ENCODE measurements at places on chromosomes 12 and 14. TPM values are rescaled to one million over a fixed set of nuclear protein-coding genes. Genes with fewer than 3 reads are reported as not detected.

The SMCO3 gene
- 2.2 TPM for total RNA-seq

The CLEC1B gene
- not detected for total RNA-seq

The TAS2R46 gene
- 0.79 TPM for total RNA-seq

- DNase-seq, result no peak
Observed at GRCh38 chr14:95355422-95355821, 35.7 kb upstream of the CLMN start.

DNA sequence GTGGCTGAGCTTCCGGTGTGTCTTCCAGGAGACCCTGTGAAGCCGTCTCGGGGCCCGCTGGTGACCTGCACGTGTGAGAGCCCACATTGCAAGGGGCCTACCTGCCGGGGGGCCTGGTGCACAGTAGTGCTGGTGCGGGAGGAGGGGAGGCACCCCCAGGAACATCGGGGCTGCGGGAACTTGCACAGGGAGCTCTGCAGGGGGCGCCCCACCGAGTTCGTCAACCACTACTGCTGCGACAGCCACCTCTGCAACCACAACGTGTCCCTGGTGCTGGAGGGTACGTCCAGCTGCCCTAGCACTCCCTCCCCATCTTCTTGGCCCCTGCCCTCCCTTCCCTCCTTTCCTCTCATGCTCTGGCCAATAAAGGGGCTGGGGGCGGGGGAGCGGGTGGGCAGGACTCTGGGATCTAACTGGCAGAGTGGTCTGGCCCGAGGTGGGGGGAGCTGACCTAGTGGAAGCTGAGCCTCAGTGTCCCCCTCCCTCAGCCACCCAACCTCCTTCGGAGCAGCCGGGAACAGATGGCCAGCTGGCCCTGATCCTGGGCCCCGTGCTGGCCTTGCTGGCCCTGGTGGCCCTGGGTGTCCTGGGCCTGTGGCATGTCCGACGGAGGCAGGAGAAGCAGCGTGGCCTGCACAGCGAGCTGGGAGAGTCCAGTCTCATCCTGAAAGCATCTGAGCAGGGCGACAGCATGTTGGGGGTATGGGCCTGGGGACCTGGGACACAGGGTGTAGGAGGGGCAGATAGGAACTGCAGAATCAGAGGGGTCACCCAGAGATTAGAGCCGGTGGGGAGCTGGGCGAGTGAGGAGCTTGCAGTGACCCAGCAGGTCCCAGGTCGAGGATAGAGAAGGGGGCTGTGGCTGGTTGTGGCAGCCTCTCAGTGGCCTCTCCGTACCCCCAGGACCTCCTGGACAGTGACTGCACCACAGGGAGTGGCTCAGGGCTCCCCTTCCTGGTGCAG, 6.0 kb downstream of the ACVRL1 start:
- no peak for DNase-seq

The AQP6 gene
- not detected for total RNA-seq

The P2RX2 gene
- not detected for total RNA-seq

The KRT5 gene
- not detected for total RNA-seq

DNA sequence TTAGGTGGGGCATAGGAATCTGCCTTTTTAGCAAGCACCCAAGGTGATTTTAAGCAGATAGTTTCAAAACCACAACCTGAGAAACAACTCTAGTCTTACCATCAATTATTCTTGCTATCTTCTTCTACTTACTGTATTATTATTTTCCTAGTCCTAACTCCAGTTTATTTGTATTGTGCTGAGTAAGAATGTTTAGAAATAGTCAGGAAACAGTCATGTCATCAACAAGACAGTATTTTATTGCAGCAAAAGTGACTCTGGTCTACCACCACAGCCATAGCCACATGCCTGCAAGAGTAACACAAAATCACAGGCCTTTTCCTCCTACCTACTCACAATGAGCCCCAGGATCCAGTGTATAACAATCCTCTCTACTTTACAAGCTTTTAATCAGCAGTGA, 46.3 kb upstream of the FLRT2 start:
- DNase-seq, result no peak

DNA sequence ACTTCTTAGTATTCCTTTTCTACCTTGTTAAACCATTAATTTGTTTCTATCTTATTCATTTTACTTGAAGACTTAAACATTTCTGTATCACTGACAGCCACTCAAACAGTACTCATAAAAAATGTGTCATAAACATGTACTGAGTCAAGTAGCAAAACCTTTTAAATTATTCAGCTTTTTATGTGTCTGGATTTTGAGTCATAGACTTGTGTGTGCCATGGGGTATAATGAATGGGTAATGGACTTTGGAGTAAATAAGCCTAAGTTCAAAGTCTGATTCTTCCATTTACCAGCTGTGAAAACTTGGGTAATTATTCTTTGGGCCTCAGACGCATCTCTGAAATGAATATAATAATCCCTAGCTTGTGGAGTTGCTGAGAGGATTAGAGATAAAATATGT, 199.0 kb downstream of the RAD51B start:
- DNase-seq, result no peak

GRCh38 chr14:77275041-77275580, 4.1 kb upstream of the NGB start:
- DNase-seq, result no peak

- no peak for DNase-seq
Observed at GRCh38 chr14:81471062-81471461, 62.6 kb downstream of the SEL1L start.

The SPTSSA gene
- 16.5 TPM for total RNA-seq

The SRRM4 gene
- total RNA-seq, result not detected

DNA sequence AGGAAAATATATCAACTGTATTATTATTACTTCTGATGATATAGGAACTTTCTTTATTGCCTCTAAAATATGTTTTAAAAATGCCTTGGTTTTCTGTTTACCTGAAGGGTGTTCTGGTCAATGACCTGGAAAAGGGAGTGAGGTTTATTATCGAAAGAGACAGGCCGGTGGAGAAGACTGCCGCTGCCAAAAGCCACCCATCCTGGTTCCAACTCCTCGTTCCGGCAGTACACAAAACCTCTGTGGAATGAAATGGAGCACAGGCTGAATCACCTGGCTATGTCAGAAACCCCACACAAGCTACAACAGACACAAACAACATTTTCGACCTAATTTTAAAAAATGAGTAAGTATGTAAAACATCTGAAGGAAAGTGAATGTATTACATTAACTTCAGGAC, 73.6 kb downstream of the HECTD4 start:
- no peak for DNase-seq

The PPM1H gene
- 0.40 TPM for total RNA-seq

DNA sequence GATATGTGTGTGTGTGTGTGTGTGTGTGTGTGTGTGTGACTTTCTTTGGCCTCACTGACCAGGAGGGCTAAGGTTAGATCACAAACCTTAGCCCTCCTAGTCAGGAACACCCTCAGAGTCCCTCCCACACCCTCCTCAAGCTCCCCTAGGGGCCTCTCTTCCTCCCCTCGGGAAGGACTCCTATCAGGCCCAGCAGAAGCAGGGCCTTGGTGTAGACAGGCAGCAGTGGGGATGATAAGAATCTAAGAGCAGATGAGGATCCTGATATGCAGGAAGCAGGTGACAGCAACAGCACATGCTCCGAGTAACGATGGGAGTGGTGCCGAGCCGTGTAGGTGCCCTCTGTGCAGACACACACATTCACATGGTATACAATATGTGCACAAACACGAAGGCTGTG, 20.7 kb downstream of the PLEK2 start:
- no peak for DNase-seq

- no peak for DNase-seq
Observed at GRCh38 chr12:110310763-110311162, 29.7 kb downstream of the ATP2A2 start.

DNA sequence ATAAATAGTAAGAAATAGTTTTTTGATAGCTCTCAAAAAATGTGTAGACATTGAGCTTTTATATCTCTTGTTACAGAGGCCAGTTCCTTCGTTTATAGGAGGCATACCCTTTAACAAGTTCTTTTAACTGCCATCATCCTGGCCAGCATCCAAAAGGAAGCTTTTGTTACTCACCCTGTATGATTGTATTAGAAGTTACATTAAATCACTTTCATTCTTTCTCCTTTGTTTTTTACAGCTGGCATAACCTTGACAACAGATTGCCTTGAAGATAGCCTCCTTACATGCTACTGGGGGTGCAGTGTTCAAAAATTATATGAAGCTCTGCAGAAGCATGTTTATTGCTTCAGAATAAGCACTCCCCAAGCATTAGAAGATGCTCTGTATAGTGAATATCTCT, 20.1 kb downstream of the CGRRF1 start:
- peak; percentile 92 for DNase-seq

The SMIM41 gene
- total RNA-seq, result not detected

The ABCC9 gene
- under 0.01 TPM for total RNA-seq

DNA sequence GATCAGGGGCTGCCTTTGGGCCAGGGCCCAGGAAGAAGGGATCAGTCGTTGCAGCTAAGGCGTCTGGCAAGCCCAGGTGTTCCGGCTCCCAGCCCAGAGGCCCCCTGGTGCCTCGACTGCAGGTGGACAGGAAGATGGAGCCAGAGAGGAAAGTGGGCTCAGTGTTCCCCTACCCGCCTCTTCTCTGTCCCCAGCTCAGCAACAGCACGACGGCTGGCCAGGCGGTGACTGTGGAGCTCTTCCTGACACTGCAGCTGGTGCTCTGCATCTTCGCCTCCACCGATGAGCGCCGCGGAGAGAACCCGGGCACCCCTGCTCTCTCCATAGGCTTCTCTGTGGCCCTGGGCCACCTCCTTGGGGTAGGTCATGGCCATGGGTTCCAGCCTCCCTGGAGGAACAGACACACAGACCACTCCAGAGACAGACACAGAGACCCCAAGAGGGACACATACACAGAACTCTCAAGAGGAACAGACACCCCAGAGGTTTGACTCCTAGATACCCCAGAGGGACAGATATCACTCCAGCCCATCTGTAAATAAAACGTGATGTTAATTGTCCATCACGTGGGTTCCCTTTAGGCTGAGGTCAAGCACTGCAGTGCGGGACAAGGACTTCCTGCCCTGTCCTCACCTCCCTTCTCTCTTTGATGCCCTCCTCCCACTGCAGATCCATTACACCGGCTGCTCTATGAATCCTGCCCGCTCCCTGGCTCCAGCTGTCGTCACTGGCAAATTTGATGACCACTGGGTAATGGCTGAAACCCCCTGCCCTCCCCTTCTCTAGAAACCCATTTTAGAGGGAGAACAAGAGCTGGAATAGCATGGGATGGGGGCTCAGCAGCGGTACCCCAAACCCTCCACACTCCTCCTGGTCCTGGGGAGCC, 3.7 kb downstream of the AQP2 start:
- DNase-seq, result no peak

The USP44 gene
- 0.87 TPM for total RNA-seq

GRCh38 chr12:130806574-130806973, 32.5 kb downstream of the STX2 start:
- DNase-seq, result no peak

- DNase-seq, result no peak
Observed at GRCh38 chr12:94507455-94507854, 47.8 kb upstream of the CEP83 start.

GRCh38 chr12:109795023-109795422, 38.2 kb downstream of the TRPV4 start:
- DNase-seq, result no peak

DNA sequence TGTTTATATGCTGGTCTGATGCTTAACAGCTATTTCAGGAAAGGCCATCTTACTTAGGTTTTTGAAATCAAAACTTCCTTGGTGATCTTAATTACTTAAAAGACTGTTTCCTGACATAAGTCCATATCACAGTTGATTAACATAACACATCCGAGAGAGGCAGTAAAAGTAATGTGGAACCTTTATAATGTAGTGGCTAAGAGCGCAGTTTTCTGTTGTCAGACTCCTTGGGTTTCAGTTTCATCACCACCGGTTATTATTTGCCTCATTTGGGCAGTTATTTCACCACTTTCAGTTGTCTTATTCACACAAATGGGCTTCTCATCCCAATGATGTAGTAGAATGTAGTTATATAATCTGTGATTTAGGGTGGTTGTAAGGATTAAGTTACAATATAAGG, 30.9 kb downstream of the TBC1D15 start:
- no peak for DNase-seq

DNA sequence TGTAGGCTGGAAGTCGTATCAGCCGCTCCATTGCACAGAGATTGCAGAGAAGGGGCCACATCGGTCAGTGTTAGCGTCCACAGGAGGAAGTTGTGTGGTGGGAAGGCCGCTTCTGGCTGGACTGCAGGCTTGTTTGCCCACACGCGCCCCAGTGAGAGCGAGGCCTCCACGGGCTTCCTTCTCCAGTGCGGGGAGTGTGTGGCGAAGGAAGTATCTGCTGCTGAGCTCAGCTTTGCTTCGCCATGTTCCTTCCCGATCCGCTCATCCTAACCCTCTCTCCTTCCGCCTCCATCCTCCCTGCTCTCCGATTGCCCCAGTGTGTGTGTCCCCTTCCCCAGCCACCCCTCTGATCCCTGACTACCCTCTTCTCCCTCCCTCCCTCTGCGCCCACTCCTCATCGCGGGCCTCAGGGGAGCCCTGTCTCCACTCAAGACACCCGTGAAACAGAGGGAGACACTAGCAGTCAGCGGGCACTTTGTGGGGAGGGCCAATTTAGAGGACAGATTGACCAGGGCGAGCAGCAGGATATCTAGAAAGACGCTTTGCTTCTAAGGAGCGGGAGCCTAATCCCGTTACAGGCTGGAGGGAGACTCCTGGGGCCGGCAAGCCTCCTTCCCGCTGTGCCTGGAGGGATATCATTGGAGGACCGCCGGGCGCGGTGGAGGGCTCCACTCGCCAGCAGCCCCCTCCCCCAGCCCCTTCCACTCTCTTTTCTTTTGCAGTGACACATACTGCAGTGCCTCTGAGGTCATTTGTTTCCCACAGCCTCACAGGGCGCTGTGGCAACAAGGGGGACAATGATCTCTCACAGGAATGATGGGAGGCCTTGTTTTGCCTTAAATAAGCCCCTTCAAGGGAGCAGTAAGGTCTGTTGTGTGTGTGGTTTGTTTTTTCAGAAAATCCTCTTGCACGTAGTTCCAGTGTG, 428.8 kb downstream of the ZFP36L1 start:
- DNase-seq, result peak; percentile 21

DNA sequence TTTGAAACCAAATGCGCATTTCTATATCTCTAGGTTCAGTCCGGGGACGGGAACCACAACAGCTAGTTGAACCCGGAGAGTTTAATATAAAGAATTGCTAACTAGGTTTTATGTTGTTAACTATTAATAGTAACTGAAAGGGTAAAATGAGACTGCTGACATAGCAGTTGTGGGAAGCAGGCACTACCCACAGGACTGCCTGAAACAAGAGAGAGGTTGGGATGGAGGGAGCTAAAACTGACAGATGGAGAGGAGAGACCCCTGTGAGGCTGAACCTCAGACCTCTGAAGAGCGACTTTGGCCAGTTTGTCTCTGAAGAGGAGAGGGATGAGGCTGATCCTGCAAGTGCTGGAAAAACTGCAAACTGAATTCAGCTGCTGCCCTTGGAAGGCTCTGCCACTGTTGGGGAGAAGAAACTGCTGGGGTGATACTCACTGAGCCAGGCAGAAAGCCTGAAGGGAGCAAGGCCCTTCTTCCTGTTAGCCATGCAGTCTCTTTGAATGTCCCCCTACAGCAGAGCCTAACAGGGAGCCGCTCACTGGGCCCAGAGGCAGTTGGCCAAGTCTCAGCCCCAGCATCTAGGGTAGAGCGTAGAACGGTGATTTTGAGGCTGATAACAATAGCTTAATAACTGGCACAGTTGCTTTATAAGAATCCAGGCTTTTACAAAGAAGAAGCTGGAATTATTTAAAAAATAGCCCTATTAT, 172.2 kb downstream of the NPAS3 start:
- DNase-seq, result no peak

The PTPRR gene
- not detected for total RNA-seq
